ENCODE measurements at places on chromosomes 4 and X.

- peak; percentile 65 for DNase-seq
Measured at GRCh38 chrX:73963682-73964081, 340.3 kb upstream of the ZCCHC13 start.

GRCh38 chrX:39158801-39159657, 357.8 kb downstream of the MID1IP1 start:
- DNase-seq = peak; percentile 11

DNA sequence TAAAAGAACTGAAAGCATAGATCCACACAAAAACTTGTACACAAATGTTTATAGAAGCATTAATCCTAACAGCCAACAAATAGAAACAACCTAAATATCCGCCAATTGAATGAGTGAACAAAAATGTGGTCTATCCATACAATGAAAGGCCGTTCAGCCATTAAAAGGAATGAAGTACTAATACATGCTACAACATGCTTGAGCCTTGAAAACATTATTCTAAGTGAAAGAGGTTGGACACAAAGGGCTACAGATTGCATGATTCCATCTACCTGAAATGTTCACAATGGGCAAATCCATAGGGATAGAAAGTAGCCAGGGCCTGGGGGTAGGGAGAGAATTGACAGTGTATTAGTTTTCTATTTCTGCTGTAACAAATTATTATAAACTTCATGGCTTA, 169.2 kb downstream of the SPCS3 start:
- no peak for DNase-seq

GRCh38 chr4:122652379-122652778, 31.5 kb upstream of the IL21 start:
- no peak for DNase-seq

GRCh38 chrX:73401591-73402266, 45.1 kb upstream of the CDX4 start:
- no peak for DNase-seq
